Neural crest cell (in vitro differentiated cells): ENCODE measurements at places on chromosomes 7 and 10. TPM values are rescaled to one million over a fixed set of nuclear protein-coding genes. Genes with fewer than 3 reads are reported as not detected.

COBL gene
- total RNA-seq, result 0.05 and 0.41 TPM in 2 replicates

LRIT1 gene
- not detected in 2 replicates for total RNA-seq

GSTK1 gene
- 51.0 and 54.1 TPM in 2 replicates for total RNA-seq

HEPACAM2 gene
- not detected in 2 replicates for total RNA-seq

UTF1 gene
- total RNA-seq, result not detected in 2 replicates

DNA sequence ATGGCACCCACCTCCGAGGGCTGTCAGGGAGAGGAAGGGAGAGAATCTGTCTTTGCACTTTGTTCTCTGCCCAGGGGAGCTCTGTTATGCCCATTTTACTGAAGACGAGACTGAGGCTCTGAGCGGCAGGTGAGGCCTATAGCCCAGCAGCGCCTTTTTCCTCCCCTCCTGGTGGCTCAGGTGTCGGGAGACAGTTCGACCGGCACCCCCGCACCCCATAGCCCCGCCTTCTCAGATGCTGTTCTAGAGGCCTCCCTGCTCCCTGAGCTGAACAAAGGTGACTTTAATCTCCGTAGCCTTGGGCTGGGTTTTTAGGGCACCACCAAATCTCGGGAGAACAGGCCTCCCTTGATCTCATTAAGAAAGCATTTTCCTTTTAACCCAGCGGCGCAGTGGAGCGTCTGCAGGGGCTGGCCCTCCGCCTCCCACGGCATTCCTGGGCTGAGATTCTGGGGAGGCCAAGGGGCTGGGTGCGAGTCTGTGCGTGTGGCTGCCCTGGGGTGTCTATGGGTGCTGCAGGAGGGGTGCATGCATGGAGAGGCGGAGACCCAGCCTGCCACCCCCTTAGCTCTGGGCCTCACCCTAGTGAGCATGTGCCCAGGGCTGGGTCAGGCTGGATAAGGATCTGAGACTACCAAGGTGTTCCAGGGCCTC is 3.3 kb downstream of the LFNG start:
- no peaks in the 10 kb centered on the region for H3K36me3 ChIP-seq
- H3K4me1 ChIP-seq, result peaks cover 44% of the 10 kb centered on the region
- DNase-seq, result peak; percentile 35

- H3K27me3 ChIP-seq, result no peaks in the 10 kb centered on the region
- H3K4me1 ChIP-seq, result no peaks in the 10 kb centered on the region
- peaks cover 8% of the 10 kb centered on the region for H3K36me3 ChIP-seq
- no peak for DNase-seq
These were observed 602.9 kb upstream of the PFKP start for GRCh38 chr10:2464483-2464882.

DNA sequence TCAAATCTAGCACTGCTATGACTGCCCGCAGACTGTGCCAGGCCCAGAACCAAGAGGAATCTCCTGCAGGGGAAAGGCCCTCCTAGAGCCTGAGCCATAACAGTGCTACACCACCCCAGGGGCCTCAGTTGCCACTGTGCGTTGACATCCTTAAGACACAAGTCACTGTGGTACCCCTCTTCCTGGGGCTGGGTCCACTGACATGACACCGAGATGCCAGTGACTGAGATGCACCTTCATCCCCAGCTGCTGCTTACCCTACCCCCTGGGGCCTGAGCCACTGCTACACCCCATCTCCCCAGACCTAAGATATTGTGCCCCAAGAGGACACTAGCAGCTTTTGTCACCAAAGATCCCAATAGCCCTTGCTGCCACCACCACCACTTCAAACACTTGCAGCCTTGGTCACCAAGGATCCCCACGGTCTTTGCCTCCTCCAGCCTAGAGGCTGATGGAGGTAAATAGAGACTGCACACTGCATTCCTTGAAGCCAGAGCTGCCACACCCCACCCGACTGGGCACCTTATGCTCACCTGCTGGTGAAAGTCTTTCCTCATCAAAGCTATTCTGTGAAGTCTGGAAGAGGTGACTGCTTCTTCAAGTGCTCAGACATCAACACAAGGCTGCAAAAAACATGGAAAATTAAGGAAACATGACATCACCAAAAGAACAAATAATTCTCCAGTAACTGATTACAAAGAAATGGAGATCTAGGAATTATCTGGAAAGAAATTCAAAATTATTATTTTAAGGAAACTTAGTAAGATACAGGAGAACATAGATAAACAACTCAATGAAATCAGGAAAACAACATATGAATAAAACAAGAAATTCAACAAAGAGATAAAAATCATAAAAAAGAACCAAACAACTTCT is 40.4 kb upstream of the SHH start:
- H3K27me3 ChIP-seq, result no peaks in the 10 kb centered on the region
- DNase-seq, result no peak
- H3K36me3 ChIP-seq, result no peaks in the 10 kb centered on the region
- H3K4me3 ChIP-seq, result no peak overlapping the region
- no peaks in the 10 kb centered on the region for H3K4me1 ChIP-seq
- H3K27ac ChIP-seq, result no peak overlapping the region

DNA sequence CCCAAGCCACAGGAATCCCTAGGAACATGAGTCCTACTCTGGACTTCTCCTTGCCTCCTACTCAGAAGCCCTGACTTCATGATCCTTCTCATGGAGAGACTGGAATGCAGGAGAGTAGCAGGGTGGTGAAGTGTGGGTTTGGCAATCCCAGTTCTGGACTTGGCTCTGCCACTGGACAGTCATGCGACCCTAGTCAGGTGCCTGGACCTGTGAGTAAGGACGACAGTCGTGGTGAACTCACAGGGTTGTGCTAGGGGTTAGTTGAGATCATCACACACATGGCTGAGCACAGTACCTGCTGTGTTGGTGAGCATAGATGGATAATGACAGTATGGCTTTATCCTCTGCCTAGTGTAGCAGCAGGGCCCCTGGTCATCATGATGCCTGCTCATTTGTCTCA is 117.9 kb downstream of the LRRC18 start:
- peaks cover 4% of the 10 kb centered on the region for H3K27me3 ChIP-seq
- H3K4me3 ChIP-seq, result no peak overlapping the region
- no peaks in the 10 kb centered on the region for H3K4me1 ChIP-seq

- peaks cover 12% of the 10 kb centered on the region for H3K27me3 ChIP-seq
- H3K36me3 ChIP-seq, result no peaks in the 10 kb centered on the region
- DNase-seq, result no peak
- no peak overlapping the region for H3K4me3 ChIP-seq
These were observed 192.4 kb upstream of the PFKP start for GRCh38 chr10:2874963-2875362.

DNA sequence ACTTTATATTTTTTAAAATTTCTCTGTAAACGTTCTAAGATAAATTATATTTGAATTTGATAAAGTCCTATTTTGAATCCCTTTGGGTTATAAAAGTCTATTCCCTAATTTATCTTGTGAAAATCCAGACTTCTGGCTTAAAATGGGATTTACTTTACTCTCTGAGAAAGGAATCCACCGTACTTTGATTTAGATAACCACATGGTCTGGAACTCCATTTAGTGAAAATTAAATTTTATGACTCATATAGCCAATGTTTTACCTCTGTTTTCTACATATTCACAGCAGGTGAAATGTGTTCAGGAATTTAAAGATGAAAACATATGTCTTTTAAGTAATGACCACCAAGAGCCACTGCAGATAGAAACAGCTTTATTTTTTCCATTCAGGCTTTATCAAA is 141.8 kb upstream of the FGFR2 start:
- H3K36me3 ChIP-seq, result peaks cover 10% of the 10 kb centered on the region
- DNase-seq, result no peak
- peaks cover 8% of the 10 kb centered on the region for H3K4me1 ChIP-seq
- no peak overlapping the region for H3K27ac ChIP-seq
- H3K27me3 ChIP-seq, result no peaks in the 10 kb centered on the region

DNA sequence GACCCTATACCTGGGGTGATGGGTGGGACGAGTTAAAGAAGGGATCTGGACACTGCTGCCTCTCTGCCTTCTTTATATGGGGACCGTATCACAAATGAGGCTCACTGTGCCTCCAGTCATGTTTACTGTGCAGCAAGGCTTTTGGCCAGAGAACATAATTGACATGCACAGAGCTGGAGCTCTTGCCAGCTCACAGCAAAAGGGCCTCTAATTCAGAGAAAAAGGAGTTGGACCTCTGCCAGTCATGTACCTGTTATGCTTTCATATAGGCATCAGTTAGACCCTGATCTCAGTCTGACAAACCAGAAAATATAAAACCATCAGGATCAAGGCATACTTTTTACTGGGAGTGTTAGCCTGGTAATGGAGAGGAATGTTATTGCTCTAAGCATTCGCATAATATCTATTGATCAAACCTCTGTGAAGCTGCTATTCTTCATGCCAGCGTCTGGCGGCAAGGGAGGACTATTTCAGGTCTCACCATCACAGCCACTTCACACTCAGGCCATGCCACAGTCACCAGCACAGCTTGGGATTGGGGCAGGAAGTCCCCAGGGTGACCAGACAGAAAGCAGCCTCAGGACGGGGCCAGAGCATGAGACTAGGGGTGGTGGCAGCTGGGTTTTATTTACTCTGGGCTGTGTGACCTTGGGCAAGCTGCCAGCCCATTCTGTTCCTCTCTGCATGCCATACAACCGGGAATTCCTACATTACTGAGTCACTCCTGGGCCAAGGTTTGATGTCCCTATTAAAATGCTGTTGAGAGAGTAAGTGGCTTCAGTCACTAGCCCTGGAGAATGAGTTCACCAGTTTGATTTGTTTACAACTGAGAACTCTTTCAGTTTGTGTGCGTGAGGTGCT is 90.1 kb downstream of the NPSR1 start:
- DNase-seq, result no peak
- no peaks in the 10 kb centered on the region for H3K4me1 ChIP-seq
- H3K36me3 ChIP-seq, result no peaks in the 10 kb centered on the region
- no peaks in the 10 kb centered on the region for H3K27me3 ChIP-seq
- H3K4me3 ChIP-seq, result no peak overlapping the region

- H3K36me3 ChIP-seq, result peaks cover 6% of the 10 kb centered on the region
- no peak for DNase-seq
- peaks cover 13% of the 10 kb centered on the region for H3K4me1 ChIP-seq
- no peak overlapping the region for H3K27ac ChIP-seq
- peak overlapping the region; percentile 72 for H3K4me3 ChIP-seq
These were observed 1.0 kb downstream of the AP1S1 start for GRCh38 chr7:101155303-101155702.

DNA sequence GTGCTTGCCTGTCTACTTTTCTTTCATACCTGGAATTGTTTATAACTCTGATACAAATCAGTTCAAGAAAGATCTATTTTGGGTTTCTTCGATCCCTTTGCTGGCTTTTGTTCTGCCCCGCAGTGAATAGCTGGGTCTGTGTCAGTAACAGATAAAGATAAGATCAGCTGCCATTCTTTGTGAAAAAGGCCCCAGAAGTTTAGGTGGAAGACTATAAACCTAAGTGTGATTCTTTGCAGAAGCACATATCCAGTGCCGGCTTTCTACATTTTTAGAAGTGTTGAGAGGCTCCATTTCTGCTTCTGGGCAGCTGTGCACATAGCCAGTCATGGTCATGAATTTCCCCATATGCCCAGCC is 686.4 kb upstream of the C7orf33 start:
- no peak for DNase-seq
- H3K27ac ChIP-seq, result no peak overlapping the region
- H3K27me3 ChIP-seq, result no peaks in the 10 kb centered on the region
- H3K4me3 ChIP-seq, result no peak overlapping the region
- H3K4me1 ChIP-seq, result peaks cover 14% of the 10 kb centered on the region
- H3K36me3 ChIP-seq, result no peaks in the 10 kb centered on the region

GRCh38 chr10:4535521-4535920 is 290.5 kb upstream of the AKR1E2 start:
- no peaks in the 10 kb centered on the region for H3K4me1 ChIP-seq
- no peak overlapping the region for H3K4me3 ChIP-seq
- DNase-seq, result no peak
- H3K27ac ChIP-seq, result no peak overlapping the region
- H3K36me3 ChIP-seq, result peaks cover 3% of the 10 kb centered on the region

DNA sequence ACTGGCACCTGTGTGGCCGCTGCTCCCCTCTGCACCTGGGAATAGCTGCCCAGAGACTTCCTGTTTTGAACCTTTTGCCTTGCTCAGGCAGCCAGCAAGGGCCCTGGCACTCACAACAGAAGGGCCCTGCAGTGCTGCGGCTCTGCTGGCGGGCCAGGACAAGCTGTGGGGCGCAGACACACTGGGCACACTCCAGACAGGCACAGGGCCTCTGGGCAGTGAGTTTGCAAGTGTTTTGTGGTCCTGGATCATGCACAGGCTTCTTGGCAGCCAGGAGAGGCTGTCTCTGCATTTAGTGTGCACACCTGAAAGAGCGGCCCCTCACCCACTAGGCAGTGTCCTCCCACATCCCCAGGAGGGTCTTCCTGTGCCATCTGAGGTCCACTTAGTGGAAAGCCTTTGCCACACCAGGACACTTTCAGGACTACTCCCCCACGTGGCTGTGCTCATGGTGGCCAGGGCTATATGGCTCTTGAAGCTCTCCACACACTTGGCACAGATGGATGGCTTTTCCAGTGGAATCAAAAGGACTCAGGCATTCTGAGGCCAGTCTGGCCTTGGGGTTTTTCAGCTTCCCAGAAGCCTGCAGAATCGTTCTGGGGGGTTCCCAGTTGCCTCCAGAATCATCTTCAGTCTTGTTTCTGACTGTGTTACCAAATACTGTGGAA is 5.0 kb upstream of the ATP6V0E2 start:
- no peak overlapping the region for H3K4me3 ChIP-seq
- H3K27ac ChIP-seq, result no peak overlapping the region
- no peaks in the 10 kb centered on the region for H3K27me3 ChIP-seq
- peaks cover 8% of the 10 kb centered on the region for H3K4me1 ChIP-seq

DNA sequence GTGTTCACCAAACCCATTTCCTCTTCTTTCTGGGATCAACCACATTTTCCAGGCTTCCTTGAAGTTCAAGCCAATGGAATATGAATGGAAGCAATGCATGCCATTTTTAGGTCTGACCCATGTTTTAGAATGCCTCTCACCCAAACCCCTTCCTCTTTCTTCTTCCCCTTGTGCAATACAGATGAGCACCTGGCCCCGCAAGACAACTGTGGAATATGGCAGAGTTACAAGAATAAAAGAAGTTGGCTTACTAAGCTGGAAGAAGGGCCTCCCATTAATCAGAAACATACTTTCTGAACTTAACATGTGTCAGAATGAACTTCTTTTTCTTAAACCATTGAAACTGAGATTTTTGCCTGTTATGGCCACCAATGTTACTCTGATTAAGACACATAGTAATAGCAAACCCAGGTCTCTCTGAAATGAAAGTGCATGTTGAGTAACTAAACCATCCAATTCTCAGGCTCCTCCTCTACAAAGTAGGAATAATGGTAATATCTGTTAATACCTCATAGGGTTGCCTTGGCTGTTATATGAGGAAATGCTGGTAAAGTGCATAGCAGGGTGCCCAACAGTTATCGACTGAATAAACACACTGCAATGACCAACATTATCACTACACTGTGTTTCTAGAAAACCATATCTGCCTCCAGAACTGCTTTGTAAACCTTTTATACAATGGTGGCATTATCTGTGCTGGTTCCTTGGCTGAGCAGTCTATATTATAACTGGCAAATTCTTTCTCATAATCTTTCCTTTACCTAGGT is 382.2 kb upstream of the NRP1 start:
- H3K27ac ChIP-seq, result no peak overlapping the region
- peaks cover 17% of the 10 kb centered on the region for H3K4me1 ChIP-seq

GRCh38 chr7:155124706-155125105 is 54.6 kb downstream of the HTR5A start:
- H3K4me3 ChIP-seq, result no peak overlapping the region
- no peaks in the 10 kb centered on the region for H3K4me1 ChIP-seq
- DNase-seq, result no peak
